ENCODE measurements at places on chromosomes 1 and 21.

DNA sequence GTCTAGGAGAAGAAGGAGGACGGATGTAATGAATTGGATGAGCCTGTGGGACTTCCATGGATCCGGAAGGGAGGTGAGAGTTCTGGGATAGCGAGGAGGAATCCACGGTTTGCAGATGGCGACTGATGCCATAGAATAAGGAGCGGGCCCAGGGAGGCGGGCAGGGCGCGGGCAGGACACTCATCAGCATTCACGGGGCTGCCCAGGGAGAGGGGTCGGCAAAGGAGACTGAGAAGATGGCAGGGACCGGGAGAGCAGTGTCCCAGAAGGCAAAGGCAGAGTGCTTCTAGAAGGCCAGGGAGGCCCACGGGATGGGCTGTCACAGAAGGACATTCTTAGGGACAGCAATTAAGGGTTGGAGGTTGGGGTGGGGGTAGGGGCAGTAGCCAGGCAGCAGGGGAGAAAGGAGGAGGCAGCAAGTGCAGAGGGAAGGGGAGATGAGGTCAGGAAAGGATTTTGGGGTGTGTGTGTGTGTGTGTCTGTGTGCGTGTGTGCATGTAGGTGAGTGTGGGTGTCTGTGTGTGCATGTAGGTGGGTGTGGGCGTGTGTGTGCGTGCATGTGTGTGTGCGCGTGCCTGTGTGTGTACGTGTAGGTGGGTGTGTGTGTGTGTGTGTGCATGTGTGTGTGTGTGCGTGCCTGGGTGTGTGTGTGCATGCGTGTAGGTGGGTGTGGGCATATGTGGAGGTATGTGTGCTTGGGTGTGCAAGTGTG is 1.1 kb upstream of the COL8A2 start:
- no peak for DNase-seq

DNA sequence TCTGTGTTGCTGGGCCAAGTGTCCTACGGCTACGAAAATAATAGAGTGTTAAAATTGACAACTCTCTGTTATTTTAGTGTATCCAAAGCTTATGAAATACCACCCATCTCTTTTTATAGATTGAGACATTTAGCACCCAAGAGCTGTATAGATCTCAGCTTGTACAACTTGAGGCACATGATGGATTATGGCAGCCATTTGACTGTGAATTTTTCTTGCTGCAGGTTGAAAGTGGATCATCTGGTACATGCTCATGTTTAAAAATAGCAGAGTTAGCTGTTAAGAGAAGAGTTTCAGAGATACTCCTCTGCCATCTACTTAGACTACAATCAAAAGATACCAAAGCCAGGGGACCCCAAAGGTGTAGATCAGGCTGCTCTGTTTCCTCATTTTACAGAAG is 49.3 kb upstream of the FAM3B start:
- no peak for DNase-seq

GRCh38 chr1:72848997-72849396 is 566.7 kb upstream of the NEGR1 start:
- DNase-seq, result no peak

DNA sequence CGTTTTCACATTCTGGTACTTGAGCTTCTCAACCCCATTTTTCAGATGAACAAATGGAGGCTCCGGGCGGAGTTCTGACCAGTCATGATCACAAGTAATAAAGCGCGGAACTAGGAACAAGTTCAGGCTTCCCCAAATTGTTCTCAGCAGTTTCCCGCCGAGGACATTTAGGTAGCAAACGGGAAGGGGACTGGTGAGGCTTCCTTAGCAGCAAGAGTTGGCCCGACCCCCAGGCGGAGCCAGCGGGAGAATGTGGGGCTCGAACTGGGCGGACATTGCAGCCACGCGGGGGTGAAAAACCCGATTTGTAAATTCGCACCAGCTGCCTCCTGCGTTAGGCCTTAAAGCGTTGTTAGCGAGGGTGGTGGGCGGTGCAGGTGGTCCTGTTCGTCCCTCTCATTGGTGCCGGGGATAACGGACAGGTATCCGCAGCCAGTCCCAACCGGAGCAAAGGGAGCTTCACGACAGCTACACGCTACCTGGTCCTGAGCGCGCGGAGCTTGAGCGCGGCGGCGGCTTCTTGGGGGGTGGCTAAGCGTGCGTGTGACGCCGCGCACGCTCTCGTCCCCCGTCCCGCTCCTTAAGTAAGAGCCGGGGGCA is 15.3 kb downstream of the SEMA6C start:
- no peak for DNase-seq

- no peak for DNase-seq
Measured at GRCh38 chr1:83095570-83095969, 903.4 kb downstream of the TTLL7 start.

DNA sequence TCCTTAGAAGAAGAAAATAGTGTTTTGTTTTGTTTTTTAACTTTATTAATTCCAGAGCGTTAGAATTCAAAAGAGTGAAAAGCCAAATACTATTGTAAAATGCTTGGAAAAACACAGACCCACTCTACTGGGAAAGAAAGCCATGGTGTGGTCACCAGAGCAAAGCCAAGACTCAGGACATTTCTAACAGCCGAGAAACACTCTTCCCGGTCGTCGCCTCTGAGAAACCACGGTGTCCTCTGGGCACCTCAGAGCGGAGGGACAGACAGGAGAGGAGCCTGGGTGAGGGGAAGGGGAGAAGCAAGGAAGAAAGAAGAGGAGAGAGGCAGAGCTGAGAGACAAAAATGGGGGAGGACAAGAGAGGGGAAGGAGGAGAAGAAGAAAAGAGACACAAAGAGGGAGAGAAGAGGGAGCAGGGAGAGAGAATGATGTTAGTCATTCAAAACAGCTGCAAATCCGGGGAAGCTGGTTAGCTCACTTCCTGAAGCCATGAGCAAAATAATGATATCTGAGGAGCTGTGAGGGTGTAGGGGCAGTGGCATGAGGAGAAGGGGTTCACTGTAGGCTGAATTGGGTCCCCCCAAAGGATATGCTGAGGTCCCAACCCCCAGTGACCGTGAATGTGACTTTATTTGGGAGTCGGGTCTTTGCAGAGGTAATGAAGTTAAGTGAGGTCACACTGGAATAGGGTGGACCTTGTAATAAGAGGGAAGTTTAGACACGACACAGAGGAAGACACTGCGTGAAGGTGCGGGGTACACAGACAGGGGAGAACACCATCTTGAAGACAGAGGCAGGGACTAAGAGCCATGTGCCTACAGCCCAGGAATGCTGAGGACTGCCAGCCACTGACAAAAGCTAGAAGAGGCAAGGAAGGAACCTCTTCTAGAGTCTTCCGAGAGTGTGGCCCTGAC is 58.2 kb upstream of the DMRTB1 start:
- DNase-seq, result no peak

DNA sequence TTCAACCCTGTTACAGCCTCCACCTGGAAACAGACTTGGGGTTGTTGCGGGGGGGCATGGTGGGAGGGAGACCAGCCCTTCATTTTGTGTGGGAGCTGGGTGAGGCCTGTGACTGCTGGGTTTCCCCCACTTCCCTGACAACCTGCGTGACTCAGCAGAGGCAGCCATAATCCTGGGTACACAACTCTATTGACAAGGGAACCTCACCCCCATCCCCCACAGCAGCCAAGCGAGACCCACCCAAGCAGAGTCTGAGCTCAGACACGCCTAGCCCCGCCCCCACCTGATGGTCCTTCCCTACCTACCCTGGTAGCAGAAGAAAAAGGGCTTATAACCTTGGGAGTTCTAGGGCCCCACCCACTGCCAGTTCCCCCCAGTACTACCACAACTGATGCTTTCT is 8.0 kb upstream of the CCDC190 start:
- DNase-seq, result no peak

DNA sequence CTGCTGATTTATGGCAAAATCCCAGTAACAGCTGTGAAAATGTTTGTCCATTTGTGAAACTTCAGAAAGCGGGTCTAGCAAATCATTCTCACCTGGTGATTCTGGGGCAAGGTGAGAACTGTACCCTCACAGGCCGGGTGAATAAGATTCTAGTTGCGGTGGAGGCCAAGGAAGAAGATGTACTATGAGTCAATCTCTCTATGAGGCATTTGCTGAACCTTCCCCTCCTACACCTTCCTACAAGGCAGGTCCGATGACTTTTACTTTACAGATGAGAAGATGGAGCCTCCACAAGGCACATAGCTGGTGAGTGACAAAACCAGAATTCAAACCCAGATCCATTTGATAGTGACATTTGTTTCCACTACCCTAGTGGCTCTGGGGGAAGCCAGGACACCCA is 72.7 kb downstream of the BACH1 start:
- no peak for DNase-seq

GRCh38 chr1:233597489-233597901 is 16.4 kb upstream of the KCNK1 start:
- peak; percentile 32 for DNase-seq

- no peak for DNase-seq
Measured at GRCh38 chr1:10530281-10530740, 55.6 kb downstream of the PEX14 start.

DNA sequence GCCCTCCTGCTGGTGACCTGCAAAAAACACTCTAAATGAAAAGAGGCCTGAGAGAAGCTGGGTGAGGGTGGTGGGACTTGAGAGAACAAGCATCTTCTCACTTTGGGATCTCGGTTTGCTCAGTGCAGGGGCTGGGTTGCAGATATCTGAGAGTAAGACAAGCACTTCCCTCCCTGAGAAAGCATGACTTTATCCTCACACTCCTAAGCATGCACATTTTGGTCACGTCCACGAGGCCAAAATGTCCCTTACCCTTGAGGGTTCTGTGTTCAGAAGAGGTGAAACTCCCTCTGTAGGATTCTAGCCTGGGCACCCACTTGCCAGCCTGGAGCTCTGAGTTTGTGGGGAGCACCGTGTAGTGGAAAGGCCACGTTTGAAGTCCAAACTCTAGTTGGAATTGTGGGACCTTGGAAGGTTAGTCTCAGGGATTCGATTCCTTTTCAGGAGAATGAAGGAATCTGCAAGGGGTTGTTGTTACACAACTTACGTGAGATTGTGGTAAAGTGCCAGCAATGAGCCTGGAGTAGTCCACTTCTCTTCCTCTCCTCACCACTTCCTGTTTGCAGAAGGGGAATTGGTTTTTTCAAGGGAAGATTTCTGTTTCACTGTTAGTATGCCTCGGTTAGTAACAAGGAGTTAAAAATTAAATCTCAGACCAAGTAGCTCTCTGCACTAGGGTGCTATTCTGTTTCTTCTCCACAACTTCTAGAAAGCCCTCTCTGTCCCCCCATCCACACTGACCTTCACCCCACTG is 3.0 kb downstream of the FCAMR start:
- no peak for DNase-seq

GRCh38 chr1:236945002-236945401 is 59.2 kb downstream of the MT1HL1 start:
- no peak for DNase-seq

- no peak for DNase-seq
Measured at GRCh38 chr1:208990456-208990855, 593.1 kb upstream of the CAMK1G start.

DNA sequence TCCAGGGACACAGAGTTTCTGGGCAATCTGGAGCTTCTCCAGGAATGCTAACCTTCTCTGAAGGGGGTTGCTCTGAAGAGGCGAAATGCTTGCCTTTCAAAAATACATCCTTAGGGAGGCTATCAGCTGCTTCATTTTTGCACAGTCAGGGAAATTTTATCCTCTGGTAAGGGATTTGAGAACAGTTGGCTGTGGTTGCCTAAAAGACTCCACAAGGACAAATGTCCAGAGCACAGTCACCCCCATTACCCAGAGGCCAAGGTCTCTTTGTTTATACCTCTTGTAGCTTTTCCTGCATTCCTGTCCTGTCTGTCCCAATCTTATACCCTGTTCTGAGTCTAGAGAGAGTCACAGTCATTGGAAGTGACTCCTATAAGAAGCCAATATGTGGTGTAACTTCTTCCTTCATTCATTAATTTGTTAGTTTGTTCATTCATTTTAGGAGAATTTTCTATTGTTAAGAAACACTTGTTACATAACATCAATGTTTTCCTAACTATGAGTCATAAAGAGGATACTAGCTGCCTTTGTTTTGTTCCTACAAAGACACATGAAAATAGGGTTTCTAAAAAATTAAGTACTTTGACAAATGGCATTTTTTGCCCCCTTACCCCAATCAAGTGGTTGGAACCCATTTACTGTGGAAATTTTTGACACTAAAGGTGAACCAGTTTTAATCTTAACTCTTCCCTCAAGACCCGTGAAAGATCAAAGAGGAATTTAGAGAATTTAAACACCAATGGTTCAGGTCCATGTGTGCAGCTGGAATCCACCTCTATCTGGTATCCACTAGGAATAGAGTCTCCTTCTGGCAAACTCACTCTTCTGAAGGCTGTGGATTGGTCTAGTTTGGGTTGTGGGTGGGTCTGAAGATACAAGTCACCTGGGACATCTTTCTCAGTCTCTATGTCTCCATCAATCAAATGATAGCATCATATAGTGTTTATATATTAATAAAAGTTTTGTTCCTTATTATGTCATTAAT is 47.1 kb downstream of the GPR88 start:
- DNase-seq, result no peak

GRCh38 chr1:28646040-28646439 is 2.4 kb upstream of the RNU11 start:
- no peak for DNase-seq

- DNase-seq, result no peak
Measured at GRCh38 chr1:61463220-61463619, 261.7 kb downstream of the TM2D1 start.

- DNase-seq, result no peak
Measured at GRCh38 chr1:100708476-100709062, 11.0 kb upstream of the VCAM1 start.

- DNase-seq, result no peak
Measured at GRCh38 chr1:158400871-158401270, 1.6 kb upstream of the OR10T2 start.

- DNase-seq, result peak; percentile 61
Measured at GRCh38 chr1:38000529-38001455, 4.5 kb downstream of the FHL3 start.

DNA sequence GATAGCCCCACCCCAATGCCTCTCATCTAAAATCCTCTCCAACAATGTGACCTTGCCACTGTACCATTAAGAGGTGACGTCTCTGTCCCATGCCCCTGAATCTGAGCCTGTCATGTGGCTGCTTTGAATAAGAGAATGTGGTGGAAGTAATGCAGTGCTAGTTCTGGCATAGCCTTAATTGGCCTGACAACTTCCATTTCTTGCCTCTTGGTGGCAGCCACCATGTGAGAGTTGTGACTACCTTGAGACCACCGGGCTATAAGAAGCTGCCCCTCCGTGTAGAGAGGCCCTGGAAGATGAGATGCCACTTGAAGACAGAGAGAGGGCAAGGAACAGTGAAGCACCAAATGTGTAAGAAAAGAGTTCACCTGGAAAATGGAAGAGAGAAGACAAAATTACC is 95.4 kb downstream of the POFUT2 start:
- no peak for DNase-seq

- DNase-seq, result no peak
Measured at GRCh38 chr1:4601941-4602340, 52.5 kb upstream of the AJAP1 start.
